ENCODE measurements at places on chromosomes 16 and 17.

GRCh38 chr16:64088838-64089237 is 1033.0 kb downstream of the CDH11 start:
- DNase-seq, result no peak

DNA sequence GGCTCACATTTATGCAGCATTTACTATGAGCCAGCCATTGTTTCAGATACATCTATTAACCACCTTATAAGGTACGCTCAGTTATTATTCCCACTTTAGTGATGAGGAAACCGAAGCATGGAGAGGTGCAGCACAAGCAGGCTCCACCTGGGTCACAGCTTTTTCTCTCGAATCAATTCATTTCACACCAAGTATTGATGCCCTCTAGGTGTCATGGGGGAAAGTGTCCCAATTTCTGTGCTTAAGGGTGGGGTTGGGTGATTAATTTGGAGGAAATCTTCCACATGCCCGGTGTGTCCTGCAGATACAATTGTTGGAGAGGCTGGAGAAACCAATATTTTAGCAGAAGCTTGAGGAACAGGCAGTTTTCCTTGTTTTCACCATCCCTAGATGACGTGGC is 62.7 kb upstream of the DNAJA2 start:
- DNase-seq, result no peak

DNA sequence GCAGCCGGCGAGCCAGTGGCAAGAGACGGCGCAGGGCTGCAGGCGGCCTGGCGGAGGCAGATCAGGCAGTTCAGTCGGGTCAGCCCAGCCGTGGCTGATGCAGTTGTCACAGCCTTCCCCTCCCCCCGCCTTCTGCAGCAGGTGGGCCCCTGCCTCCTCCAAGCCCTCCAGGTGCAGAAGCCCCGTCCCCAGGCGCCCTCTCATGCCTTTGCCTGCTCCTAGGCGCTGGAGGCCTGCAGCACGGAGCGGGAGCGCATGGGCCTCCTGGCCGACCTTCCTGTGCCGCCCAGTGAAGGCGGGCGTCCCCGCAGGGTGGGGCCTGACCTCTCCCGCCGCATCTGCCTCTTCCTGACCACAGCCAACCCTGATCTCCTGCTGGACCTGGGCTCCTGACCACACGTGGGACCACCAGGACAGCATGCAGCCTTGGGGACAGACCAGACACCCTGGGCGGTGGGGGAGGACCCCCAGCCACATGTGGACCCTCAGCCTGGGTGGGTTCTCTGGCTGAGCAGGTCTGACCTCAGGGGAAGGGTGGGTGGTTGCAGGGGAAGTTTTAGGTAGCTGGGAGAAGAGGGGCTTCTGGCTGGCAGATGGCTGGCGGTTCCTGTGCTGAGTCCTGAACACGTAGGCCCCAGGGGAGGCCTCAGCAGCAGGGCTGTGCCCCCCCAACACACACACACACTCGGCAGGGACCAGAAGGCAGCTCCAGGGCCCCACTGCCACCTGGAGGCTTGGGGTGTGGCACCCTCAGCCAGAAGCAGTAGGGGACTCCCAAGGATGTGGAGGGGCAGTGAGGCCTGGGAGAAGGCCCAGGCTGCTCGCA is 3.1 kb upstream of the MRPS34 start:
- no peak for DNase-seq

GRCh38 chr17:50191359-50192143 is 9.9 kb downstream of the COL1A1 start:
- DNase-seq, result no peak

- no peak for DNase-seq
Measured at GRCh38 chr17:83006515-83007455, 72.6 kb upstream of the METRNL start.
